ENCODE measurements at places on chromosomes 11 and 22.

- no peak for DNase-seq
These were observed 19.3 kb upstream of the GLYATL1 start for GRCh38 chr11:58919980-58920379.

- no peak for DNase-seq
These were observed 732.7 kb upstream of the TENM4 start for GRCh38 chr11:80173371-80174136.

DNA sequence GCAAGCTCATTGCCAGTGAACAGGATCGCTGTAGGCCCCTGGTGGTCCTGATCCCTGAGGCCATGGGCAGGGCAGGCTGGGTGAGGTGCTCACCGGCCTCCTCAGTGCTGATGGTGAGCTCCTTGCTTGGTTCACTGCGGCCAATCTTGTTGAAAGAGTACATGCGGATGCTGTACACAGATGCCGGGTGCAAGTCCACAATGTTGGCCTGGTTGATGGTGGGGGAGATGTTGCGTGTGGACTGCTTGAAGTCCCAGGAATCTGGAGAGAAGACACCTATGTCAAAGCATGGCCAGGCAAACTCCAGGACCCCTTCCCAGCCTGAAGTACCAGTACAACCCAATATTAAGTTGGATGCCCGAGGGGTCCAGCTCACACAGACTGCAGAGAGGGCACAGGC is 144.1 kb downstream of the CEP164 start:
- DNase-seq = no peak

DNA sequence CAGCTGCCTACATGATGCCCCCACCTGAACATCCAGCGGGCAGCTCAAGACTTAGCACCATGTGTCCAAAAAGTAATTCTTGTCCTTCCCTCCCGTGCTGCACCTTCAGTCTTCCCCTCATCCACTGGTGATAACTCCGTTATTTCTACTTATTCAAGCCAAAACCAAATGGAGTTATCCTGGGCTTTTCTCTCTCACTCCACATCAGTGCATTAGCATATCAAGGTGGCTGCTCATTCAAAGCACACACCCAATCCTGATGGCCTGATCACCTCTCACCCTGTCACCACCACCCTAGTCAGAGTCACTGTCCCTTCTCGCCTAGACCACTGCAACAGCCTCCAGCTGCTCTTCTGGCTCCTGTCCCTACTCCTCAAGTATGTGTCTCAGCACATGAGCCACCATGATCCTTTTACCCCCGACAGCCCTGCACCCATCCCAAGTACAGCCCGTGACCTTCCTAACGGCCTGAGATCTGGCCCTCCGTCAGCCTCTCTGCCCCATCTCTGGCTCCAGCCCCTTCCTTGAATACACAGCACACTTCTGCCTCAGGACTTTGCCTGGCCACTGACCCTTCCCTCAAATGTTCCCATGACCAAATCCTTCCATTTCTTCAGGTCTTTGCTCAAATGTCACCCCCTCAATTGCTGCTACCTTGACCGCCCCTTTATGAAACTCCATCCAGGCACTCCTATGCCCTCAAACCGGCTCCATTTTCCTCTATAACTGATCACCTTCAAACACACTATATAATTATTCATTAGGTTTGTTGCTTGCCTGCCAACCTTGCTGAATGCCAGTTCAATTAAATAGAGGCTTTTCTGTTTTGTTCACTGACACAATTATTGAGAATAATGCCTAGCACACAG is 19.7 kb upstream of the SLC25A1 start:
- DNase-seq = no peak

DNA sequence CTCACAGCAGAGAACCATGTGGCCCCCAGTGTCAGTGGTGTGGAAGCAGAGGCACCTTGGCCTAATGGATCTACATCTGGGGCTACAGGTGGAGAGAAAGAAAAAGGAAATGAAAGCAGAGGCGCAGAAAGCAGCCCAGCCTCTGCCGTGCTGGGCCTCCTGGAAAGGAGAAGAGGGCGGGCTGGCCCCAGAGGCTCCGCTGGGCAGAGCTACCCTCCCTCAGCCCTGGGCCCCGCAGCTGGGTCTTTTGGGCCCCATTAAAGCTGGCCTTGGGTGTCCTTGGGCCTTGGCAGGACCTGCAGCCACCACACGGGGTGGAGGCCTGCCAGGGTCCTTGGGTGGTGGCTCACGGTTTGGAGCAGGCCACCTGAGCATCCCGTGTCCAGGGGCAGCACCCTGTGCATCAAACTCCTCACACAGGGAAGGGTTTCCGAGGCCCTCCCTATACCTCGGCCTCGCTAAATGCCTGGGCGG is 31.6 kb upstream of the GAL start:
- DNase-seq = no peak

GRCh38 chr22:40176921-40177737 is 596 bp upstream of the TNRC6B start:
- no peak for DNase-seq

DNA sequence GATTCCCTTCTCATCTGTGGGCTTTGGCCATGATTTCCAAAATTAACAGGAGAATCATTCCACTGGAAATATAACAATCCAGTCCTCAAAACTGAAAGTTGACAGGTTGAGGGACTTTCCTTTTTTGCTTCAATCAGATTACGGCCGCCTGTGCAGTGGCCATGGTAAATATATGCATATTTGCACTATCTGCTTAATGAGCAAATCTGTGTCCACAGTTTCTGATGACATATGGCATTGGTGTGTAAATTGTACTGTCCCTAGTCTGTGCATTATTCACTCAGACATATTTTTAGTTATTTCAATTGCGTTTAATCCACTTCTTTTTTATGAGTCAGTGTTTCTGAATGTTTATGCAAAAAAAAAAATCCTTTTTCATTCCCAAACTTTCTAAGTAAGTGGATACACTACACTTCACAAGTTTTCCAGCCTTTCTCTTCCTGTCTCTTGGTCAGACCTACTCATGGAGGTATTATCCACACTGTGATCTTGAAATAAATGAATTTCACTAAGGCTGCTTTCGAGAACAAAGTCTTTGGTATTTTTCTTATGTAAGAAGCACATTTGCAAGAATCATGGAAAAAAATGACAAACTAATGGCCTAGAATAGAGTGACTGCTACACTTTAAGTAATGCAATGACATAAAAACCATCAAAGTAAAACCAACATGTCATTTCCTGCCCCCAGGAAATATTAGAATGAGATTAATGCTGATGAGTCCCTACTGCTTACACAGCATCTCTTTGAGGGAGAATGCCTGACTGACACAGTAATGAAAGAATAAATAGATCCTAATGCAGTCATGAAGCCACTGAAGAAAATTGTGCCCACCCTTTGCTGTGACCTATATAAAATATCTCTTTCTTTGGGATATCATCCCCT is 76.4 kb upstream of the MTNR1B start:
- no peak for DNase-seq

DNA sequence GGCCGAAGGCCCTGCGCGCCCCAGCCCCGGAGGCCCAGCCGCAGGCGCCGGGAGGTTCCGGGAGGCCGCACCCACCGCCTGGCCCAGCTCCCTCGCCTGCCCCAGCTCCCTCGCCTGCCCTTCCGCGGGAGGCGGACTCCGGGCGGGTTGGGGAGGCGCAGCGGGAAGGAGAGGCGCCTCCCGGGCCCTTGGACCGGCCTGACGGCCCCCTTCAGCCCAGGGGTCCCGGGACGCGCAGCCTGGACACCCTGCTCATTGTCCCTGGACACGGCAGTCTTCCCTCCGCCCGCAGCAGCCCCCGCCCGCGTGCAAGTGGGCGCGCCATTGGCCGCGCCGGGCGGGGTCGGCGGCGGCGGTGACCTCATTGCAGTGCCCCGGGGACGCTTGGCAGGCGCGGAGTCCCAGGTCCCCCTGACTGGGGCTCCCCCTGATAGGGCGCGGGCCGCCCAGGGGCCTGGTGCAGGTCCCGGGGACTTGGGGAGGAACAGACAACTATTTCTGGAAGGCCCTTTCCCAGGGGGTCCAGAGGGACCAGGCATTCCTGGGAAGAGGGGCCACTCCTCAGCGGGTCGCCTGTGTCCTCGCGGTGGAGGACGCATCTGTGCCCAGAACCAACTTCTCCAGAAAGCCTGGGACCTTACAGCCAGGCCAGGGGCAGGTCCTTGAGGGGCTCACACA is 501 bp downstream of the CD151 start:
- DNase-seq = no peak

Data from frontal cortex (tissue), 4 donors.